Suppressor macrophage treated with lipopolysaccharide for 1 hour (primary cell): ENCODE measurements at places on chromosomes 4 and X.

- DNase-seq = no peak
Observed at GRCh38 chr4:141142423-141142822, 9.2 kb upstream of the RNF150 start.

DNA sequence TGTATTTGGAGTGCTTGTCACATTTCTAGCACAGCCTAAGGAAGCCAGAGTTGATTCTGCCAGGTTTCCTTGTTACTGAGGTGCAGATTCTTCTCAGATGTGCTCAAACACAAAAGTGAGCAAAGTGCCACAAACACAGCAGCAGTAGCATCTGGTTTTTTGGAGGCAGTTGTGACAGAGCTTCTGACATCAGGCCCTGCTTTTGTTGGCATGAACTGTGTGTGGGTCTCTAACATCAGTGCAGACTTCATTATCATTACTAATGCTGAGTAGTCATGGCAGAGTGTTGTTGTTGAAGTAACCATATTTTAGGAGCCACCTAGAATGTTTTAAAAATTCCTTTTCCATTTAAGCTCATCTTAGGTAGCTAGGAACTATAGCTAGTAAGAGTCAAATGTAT, 656.6 kb downstream of the ANKRD50 start:
- DNase-seq = no peak

DNA sequence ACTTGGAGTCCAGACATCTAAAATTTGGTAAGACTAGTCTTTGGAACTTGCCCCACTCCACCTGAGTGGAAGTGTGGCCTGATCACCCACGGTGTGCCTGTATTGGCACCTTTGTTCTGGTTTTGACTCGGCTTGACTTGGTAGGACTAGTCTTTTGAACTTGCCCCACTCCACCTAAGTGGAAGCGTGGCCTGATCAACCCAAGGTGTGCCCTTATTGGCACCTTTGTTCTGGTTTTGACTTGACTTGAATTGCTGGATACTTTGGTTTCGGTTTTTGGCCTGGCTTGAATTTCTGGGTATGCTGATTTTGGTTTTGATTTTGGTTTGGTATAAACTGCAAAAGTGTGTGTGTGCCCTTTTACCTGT, 44.7 kb upstream of the UGT2B7 start:
- DNase-seq = no peak

- no peak for DNase-seq
Observed at GRCh38 chr4:54819034-54819433, 161.3 kb downstream of the KIT start.

DNA sequence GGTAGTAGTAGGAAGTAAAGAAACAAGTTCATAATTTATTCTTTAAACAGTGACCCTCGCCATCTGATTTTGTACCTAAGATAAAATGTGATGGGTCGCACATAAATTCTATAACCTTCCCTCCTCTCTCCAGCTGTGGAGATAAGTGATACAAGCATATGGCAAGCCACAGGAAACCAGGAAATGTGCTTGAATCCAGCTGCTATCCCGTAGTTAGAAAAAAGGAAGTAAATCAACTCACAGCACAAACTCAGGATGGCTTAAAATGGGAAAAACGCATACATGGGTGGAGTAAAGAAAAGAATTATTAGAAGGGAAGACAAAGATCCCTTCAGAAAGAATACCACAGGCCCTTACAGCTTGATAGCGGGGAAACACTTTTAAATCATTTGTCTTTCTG, 78.2 kb downstream of the ZNF827 start:
- DNase-seq = no peak

GRCh38 chrX:63855896-63856295, 70.9 kb upstream of the ARHGEF9 start:
- no peak for DNase-seq

- DNase-seq = peak; percentile 57
Observed at GRCh38 chr4:17578482-17578891, 1.5 kb downstream of the LAP3 start.

DNA sequence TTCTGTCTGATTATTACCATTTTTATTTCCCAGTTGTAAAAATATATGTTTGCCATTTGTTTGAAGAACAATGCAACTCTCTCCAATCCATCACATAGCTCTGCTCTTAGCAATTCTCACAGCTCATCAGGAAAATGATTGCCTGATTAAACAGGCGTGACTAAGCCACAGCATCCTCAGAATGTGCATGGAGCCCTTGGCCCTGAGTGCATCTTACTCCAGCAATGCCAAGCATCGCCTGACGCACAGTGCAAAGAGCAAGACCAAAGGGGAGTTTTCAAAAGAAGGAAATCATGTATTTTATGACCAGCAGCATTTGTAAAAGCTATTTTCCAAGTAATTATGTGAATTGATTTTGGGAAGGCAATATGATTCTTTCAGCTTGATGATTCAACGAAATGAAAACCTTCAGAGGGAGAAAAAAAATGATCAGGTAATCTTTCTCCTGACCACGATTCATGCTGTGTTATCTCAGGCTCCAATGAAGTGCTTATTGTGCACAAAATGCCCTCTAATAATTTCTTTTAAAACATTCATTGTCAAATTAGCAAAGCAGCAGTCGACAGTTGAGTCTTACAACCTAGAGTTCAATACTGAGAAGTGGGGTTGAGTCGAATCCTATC, 138.0 kb upstream of the FAM9B start:
- no peak for DNase-seq

- no peak for DNase-seq
Observed at GRCh38 chrX:38061335-38061734, 55.0 kb downstream of the SYTL5 start.

GRCh38 chrX:71060127-71060526, 8.0 kb downstream of the SNX12 start:
- no peak for DNase-seq

DNA sequence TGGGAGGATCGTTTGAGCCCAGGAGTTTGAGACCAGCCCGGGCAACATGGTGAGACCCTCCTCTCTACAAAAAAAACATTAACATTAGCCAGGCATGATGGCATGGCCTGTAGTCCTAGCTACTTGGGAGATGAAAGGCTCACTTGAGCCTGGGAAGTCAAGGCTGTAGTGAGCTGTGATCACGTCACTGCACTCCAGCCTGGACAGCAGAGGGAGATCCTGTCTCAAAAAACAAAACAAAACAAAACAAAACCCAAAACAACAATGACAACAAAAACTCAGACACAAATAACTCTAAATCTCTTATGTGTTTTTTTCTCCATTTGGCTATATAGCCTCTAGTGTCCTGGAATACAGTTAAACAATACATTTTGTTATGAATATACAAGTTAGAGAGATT, 127.3 kb upstream of the STK26 start:
- no peak for DNase-seq

GRCh38 chrX:112025753-112026152, 56.8 kb downstream of the TRPC5 start:
- no peak for DNase-seq

DNA sequence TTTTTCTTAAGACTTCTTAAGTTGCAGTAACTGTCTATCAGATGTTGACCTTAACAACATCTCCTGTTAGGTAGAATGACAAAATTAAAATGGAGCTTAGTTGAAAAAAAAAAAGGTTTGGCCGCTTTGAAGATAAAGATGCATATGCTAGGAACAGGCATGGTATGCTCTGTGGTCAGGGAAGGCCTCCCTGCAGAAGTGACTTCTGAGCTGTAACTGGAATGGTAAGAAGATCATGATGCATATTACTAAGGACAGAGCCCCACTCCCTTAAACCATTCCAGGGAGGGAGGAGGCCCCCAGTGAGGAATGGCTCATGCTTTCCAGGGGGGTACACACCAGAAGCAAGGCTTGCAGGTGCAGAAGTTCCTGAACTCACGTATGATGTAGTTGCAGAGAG, 43.7 kb downstream of the PDLIM5 start:
- no peak for DNase-seq

- DNase-seq = no peak
Observed at GRCh38 chr4:154497889-154498288, 6.3 kb upstream of the DCHS2 start.

GRCh38 chr4:77167173-77167572, 10.2 kb downstream of the CCNG2 start:
- DNase-seq = no peak

- DNase-seq = no peak
Observed at GRCh38 chr4:107278791-107279483, 242.8 kb upstream of the DKK2 start.

DNA sequence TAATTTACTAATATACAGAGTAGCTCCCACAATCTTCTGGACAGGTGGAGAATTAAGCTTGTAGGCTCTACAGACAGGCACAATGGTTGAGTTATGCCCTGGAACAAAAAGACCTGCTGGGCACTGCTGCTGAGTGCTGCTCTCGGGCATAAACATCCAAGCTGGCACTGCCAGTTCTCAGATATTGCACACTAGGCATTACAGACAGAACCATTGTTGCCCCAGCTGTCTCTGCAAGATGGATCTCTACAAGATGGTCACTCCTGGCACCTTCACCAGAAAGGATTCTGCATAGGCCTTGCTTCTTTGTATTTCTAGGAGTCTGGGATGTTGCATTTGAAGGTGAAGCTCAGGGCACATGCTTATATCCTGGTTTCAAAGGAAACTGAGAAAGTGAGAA, 527.1 kb downstream of the STIM2 start:
- no peak for DNase-seq

DNA sequence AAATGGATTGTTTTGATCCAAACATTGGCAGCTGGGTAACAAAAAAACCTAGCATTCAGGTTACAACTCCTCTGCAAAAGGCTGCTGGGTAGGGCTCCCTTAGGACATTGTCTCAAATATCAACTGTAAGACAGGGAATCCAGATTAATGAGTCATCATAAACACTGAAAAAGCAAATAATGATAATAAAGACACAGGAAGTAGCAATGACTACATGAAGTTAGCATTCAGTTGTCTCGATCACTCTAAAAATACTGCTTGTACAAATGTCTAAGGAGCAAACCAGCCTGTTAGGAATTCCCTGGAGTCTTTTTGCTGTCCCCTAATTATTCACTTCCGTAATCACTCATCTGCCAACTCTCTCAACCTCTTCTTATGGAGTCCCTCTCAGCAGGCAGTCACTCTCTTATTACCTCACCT, 259.2 kb downstream of the GPC3 start:
- no peak for DNase-seq

DNA sequence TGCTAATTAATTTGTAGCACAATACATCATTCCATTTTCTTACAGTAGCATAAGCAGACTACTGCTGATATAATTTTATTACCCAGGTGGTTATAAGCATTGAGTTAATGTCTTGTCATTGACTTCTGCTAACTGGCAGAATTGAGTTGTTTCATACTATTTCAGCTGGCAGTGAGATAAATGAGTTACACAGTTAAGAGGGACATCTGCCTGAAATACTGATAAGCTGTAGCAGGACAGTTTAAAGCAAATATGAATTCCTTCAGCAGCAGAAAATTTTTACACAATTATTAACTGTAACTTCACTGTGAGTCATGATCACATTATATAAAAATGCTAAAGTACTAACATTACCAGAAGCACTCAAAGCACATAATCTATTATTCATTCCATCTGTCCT, 326.8 kb downstream of the INPP4B start:
- no peak for DNase-seq

- DNase-seq = no peak
Observed at GRCh38 chr4:6560416-6561172, 14.4 kb upstream of the MAN2B2 start.

- DNase-seq = peak; percentile 61
Observed at GRCh38 chr4:128386761-128387599, 99.4 kb upstream of the PGRMC2 start.
